Stimulated activated CD8-positive, alpha-beta memory T cell treated with anti-CD3 and anti-CD28 coated beads, Interleukin-15, amount 100 ng/mL, for 24 hours (primary cell): ENCODE measurements at places on chromosomes 4 and X.

- DNase-seq = no peak
Observed at GRCh38 chr4:173362666-173363065, 8.1 kb upstream of the SAP30 start.

DNA sequence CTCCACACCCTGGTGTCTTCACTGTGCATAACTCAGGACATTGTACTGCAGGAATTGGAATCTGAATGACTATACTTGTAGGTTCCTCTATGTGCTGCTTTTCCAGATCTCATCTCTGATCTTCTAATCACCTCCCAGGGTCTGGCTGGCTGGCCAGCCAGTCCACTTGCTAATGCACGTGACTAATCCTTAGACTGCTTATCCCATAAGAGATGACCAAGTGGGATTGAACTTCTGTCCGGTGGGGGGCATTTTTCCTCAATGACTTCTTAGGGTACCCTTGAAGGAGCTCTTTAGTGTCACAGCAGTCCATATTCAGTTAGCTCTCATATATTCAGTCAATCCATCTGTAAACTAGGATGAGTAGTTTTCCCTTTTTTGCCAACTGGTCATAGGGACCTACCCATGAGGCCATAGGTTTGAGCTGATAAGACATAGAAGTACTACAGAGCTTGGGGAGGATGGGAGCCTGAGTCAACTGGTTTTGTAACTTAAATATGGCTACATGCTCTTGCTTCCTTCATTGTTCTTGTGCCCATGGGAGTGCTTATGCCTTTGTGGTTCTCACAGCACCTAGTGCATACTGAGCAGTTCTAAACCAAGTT lies 71.9 kb upstream of the WDR1 start:
- no peak for DNase-seq

DNA sequence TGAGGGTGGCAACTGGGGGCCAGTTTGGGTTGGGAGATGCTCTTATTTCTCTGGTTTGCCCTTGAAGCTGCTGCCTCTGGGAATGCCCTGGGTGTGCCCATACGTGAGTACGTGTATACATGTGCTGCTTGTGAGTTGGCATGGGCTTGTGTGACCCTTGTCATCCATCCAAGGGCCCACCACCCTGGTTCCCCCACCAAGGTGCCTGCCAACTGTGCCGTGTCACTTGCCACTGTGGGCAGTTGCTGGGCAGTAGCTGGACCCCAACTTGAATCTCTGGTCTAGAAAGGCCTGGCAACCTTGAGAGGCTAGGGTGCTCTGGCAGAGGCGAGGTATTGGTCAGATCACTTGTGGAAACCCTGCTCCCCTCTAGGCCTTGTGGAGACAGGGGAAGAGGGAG lies 2.4 kb upstream of the HMGB3 start:
- no peak for DNase-seq

GRCh38 chrX:39752815-39753214 lies 344.9 kb downstream of the BCOR start:
- DNase-seq = no peak

GRCh38 chr4:15586066-15586465 lies 69.1 kb downstream of the FBXL5 start:
- DNase-seq = no peak

- DNase-seq = no peak
Observed at GRCh38 chrX:68490644-68491043, 8.2 kb upstream of the YIPF6 start.
